ENCODE measurements at places on chromosomes 1 and 21.
A peak's percentile ranks its signal among the peaks of the same experiment; 100 is the strongest.

GRCh38 chr1:201904579-201904978 is 15.9 kb downstream of the SHISA4 start:
- peak; percentile 41 for DNase-seq

GRCh38 chr1:204941421-204942338 is 71.0 kb downstream of the NFASC start:
- no peak for DNase-seq

DNA sequence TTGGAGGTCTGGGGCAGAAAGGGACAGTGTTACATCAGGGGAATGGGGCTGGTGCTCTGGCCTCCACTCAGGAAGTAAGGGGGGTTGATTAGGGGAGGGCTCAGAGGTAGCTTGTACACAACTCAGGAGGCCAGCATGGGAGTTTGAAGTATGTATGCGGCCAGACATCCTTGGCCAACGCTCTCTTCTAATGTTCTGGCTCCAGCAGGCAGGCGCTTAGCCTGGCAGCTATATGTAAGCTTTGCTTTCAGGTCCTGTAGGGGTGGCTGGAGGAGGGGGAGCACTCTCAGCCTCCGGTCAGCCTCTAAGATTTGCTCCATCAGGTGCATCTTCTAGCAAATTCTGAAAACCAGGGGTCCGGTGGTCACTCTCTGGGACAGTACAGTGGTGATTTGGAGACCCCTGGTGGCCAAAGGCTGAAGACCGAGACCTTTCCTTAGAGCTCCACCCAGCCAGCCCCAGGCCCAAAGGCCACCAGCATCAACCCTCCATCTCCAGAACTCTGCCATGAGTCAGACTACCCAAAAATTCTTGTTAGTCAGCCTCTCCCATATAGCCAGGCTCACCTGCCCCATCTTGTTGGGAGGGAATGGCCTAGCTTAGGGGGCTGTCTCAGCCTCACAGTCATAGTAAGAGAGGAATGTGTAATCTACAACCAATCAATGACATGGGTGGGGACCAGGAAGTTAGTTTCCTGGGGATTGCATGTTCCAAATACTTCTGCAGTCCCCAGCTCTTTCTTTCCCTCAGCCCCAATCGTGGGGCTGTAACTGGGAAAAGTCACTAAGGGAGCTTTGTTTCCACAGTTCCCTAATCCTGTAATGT is 9.7 kb upstream of the COL8A2 start:
- DNase-seq = no peak

- no peak for DNase-seq
These were observed at the start of gene KRTAP21-3 for GRCh38 chr21:30718239-30718909. KRTAP21-3 (minus strand) TSS chr21:30718777; CDS start chr21:30718759, 18 bp downstream.

DNA sequence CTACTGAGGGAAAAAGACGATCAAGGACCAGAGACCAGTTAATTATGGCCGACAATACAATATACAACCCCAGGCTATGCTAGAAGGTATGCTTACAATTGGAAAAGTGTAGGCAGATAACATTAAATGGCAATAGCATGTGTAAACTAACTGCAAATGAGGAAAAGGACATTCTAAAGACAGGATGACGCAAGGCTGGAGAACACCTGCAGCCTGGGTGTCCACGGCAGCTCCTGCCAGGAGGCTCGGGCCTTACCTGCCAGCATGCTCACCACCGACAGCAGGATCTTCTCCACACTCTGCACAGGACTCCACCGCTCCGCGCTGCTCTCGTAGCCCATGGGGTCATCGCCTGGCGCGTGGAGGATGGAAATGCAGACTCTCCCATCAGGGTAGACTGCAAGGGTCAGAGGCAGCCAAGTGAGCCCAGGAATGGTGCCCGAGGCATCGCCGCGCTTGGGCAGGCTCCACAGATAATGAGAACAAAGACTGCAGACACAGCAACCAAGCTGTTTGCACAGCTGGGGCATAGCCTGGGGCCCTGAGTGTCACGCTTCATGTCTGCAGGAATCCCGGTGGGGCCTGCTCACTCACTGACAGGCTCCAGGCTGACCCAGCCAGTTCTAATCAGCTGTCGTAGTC is 28.2 kb downstream of the UBE2G2 start:
- DNase-seq = no peak

- DNase-seq = no peak
These were observed 51.1 kb downstream of the SLX9 start for GRCh38 chr21:44990921-44991320.

- DNase-seq = no peak
These were observed 2.9 kb downstream of the LHX8 start for GRCh38 chr1:75136921-75137641.

DNA sequence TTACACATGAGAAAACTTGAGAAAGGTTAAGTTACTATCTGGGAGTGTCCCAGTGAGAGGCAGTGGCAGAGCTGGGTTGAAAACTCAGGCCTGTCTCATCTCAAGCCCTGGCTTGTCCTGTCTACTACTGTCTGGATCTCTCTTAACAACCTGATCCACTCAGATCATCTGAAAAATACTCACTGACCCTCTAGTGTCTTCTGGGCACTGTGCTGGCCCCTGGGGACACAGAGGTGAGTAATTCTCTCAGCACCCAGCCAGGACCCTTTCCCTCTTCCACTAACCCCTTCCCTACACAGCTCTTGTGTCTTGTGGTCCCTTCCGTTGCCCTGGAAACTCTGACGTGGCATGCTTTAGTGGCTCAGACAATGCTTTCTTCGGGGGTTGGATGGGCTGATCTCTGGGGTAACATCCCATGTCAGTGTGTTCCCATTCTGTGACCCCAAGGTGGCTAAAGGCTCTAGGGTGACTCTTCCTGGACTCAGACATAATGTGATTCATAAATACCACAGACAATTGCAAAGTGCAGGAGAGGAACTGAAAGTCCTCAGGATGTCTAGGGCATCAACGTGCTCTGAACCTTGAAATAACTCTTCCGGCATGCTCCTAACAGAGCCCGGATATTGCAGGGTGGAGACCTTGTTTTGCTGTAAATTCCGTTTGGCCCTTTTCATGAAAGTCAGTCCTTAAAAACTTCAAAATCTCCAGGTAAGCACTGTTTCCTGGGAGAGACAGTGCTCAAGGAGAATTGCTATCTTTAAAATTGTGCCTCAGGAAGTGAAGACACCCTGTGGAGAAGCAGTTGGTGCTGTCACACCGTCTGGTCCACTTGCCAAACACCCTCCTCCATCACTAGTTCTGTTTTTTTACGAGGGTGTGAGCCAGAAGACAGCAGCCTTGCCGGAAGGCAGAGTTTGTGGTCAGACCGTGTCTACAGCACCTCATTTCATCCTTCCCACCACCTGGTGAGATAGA is 4.0 kb downstream of the SHISAL2A start:
- DNase-seq = no peak

DNA sequence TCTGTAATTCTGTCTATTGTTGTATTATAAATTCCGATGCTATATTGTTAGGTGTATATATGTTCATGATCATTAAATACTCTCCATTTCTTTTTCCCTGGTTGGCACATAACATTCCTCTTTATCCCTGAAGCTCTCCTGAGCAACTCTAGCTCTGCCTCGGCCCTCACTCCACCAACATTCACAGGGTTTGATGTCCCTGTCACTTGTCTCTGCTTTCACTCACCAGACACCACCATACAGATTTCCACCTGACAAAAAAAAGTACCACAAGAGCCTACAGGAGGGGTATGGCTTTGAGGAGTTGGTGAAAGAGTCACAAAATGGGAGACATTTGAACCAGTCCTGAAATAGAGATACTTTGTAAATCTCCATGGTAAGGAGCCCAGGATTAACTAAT is 8.8 kb upstream of the TSPEAR start:
- DNase-seq = no peak

DNA sequence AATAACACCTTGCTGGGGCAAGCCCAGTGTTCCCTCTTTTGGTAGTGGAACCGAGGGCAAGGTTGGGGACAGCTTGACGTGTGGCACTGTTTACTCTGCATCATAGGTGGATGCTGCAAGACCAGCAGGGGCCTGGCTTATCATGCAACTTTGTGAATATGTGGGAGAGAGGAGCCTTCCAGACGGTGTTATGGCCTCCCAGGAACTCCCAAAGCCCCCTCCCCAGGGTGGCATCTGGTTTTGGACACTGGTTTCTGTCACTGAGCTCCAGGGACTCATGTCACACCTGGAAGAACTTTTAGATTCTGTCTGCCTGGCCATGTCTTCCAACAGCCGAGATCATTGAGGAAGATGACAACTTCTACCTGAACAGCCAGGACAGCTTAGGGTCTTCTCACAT is 1.4 kb upstream of the TLR5 start:
- no peak for DNase-seq

DNA sequence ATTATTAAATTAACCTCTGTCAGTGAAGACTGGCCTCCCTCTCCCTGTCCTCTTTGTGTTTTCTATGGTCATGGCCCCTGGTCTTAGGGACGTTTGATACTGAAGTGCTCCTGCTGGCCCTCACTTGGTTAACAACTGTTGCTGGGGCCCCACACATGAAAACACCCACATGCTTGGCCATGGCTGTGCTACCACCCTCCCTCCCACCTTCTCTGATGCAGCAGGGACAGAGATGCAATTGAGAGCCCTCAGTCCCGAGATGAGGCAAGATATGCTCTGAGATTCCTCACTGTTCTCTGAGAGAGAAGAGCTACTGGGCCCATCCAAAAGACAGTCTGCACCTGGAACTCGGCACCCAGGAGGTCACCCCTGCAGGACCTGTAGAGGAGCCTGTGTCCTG is 33.3 kb downstream of the NCMAP start:
- no peak for DNase-seq

GRCh38 chr1:2871246-2871815 is 69.8 kb upstream of the TTC34 start:
- DNase-seq = no peak

GRCh38 chr1:207268753-207269511 is 52.5 kb upstream of the CD55 start:
- DNase-seq = no peak

DNA sequence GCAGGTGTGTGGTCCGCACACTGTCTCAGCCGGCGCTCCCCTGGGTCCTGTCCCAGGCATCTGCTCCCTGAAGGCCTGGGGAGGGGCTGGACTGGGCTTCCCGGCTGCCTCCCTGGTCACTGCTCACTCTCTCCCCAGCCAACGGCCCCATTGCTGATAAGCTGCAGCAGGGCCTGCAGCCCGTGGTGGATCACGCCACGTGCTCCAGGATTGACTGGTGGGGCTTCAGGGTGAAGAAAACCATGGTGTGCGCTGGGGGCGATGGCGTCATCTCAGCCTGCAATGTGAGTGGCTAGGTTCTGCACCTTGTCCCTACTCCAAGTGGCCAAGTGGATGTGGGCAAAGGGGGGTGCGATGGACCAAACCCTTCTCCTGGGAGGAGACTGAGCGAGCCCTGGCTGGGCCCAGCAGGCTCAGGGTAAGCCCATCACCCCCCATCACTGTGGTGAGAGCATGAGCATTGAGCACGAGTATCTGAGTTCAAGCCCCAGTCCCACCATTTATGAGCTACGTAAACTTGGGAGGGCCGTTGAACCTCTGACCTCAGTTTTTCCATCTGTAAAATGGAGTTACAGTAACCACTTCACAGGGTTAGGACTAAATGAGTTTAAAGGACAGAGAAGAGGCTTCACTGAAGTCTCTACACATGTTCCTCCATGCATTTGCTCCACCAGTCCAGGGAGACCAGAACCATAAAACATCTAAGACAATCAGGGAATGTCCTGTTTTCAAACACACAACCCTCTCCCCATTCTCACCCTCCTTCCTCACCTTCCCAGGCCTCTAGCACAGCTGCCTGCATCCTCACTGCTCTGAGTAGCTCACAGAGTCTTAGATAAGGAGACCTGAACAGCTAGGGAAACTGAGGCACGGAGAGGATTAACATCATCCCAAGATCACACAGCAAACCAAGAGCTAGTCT is 6.5 kb downstream of the CTRC start:
- no peak for DNase-seq

DNA sequence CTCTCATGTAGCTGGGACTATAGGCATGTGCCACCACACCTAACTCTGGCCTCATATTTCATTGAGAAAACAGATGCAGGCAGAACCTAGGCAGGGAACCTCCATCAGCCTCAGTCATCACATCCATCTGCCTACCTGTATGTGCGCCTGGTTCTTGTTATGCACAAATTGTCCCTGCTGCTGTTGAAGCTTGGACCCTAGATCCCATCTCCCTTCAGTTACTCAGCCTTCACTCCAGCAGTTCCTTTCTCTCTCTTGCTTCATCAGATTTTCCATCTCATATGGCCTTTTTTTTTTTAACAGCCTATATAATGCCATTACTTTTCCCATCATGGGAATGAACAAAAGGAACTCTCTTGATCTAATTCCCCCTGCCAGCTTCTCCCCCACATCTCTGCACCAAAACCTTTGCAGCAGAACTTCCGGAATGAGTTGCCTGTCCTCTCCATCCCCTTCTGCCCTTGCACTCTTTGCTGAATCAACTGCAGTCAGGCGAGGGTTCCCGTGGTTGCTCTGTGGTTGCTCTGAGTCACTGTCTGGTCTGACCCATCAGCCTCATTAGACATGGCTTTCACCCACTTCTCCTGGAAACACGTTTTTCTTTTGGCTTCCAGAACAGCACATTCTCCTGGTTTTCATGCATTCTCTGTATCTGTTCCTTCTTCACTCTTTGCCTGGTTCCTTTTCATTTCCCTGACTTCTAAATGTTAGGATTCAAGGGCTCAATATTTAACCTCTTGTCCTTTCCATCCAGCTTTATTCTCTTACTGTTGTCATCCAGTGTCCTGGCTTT is 41.5 kb downstream of the UBE4B start:
- no peak for DNase-seq

DNA sequence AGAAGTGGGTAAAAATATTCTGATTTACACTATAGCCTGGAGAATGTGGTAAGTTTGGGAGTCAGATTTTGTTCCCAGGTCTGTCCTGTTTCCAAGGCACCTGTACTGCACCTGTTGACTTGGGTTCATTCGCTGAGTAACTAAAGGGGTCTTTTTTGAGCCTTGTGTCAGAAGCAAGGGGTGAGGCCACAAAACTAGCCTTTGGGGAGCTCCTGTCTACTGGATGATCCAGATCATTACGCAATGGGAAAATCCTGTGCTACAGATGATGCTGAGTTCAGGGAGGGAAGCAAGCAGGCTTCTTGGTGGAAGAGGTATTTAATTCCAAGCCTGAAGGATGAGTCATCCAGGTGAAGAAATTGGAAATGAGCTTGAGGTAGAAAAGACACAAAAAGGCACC is 424.0 kb downstream of the MATN1 start:
- no peak for DNase-seq

- no peak for DNase-seq
These were observed 7.8 kb downstream of the NUAK2 start for GRCh38 chr1:205313563-205314308.

DNA sequence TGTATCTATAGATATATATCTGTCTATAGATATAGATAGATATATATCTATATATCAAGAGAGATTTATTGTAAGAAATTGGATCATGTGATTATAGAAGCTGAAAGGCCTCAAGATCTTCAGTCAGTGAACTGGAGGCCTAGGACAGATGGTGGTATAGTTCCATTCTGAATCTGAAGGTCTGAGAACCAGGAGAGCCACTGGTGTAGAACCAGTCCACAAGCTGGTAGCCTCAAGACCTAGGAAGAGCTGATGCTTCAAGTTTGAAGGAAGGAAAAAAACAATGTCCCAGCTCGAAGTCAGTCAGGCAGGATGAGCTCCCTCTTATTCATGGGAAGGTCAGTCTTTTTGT is 213.2 kb upstream of the JUN start:
- no peak for DNase-seq

Measured in left renal cortex interstitium (tissue), 4 donors.